ENCODE measurements at places on chromosomes 2 and 18. TPM values are rescaled to one million over a fixed set of nuclear protein-coding genes. Genes with fewer than 3 reads are reported as not detected.

- H3K27me3 ChIP-seq: no peaks in the 10 kb centered on the region
- H3K27ac ChIP-seq: no peak overlapping the region
- H3K4me3 ChIP-seq: no peak overlapping the region
- H3K4me1 ChIP-seq: peaks cover 9% of the 10 kb centered on the region
- H3K36me3 ChIP-seq: no peaks in the 10 kb centered on the region
Observed at GRCh38 chr2:217001740-217002139, 141.9 kb upstream of the TNP1 start.

- H3K27ac ChIP-seq: peak overlapping the region; percentile 89
- peaks cover 22% of the 10 kb centered on the region for H3K4me1 ChIP-seq
- DNase-seq: no peak
- peak overlapping the region; percentile 93 for H3K4me3 ChIP-seq
- peaks cover 44% of the 10 kb centered on the region for H3K36me3 ChIP-seq
Observed at GRCh38 chr2:206766057-206766930, 888 bp downstream of the FASTKD2 start.

GRCh38 chr2:109064660-109065390 is 64.2 kb upstream of the SH3RF3 start:
- H3K27ac ChIP-seq: no peak overlapping the region
- H3K4me1 ChIP-seq: peaks cover 3% of the 10 kb centered on the region
- no peaks in the 10 kb centered on the region for H3K36me3 ChIP-seq
- no peak overlapping the region for H3K4me3 ChIP-seq
- H3K27me3 ChIP-seq: no peaks in the 10 kb centered on the region
- DNase-seq: no peak

HOXD10 gene
- not detected for total RNA-seq

DNA sequence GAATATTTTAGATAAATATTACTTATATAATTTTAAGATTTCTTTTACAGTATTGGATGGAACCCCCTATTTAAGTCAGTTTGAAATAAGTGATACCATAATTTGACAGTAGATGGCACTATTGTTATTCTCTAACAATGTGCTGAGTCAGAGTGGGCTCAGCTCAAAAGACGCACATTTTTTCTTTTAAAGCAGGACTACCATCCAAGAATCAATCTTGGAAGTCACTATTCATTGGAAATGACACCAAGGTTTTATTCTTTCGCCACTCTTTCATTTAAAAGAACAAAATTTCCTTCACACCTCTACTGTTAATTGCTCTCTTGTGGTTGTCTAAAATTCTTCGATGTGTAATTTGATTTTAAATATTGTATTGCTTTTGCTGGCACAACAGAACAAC is 32.6 kb upstream of the SPAG16 start:
- no peak overlapping the region for H3K27ac ChIP-seq
- H3K4me1 ChIP-seq: no peaks in the 10 kb centered on the region
- H3K27me3 ChIP-seq: no peaks in the 10 kb centered on the region
- no peak for DNase-seq
- H3K4me3 ChIP-seq: no peak overlapping the region

DNA sequence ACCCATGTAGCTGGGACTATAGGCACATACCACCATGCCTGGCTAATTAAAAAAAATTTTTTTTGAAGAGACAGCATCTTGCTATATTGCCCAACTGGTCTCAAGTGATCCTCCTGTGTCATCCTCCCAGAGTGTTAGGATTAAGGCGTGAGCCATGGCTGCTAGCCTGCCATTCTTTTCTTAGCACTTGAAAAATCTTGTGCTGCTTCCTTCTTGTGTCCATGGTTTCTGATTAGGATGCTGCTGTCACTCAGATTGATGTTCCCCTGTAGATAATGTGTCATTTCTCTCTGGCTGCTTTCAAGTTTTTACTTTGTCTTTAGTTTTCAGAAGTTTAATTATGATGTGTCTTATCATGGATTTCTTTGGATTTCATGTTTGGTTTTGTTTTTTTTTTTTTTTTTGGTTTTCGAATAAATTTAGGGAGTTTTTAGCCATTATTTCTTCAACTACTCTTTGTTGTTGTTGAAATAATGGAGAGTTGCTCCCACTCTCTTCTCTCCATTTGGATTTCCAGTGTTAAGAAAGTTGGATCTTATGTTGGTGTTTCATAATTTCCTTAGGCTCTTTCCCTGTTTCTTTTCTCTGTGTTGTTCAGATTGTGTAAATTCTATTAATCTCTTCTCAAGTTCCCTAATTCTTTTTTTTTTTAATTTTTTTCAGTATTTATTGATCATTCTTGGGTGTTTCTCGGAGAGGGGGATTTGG is 2.5 kb downstream of the ATP9B start:
- no peak overlapping the region for H3K27ac ChIP-seq
- H3K4me3 ChIP-seq: no peak overlapping the region
- H3K27me3 ChIP-seq: no peaks in the 10 kb centered on the region

GRCh38 chr2:230660294-230661060 is 52.2 kb upstream of the CAB39 start:
- no peak overlapping the region for H3K27ac ChIP-seq
- no peaks in the 10 kb centered on the region for H3K27me3 ChIP-seq
- DNase-seq: peak; percentile 52
- no peak overlapping the region for H3K4me3 ChIP-seq
